Activated naive CD8-positive, alpha-beta T cell treated with anti-CD3 and anti-CD28 coated beads for 36 hours (primary cell): ENCODE measurements at places on chromosomes 11 and 22.
A peak's percentile ranks its signal among the peaks of the same experiment; 100 is the strongest.

DNA sequence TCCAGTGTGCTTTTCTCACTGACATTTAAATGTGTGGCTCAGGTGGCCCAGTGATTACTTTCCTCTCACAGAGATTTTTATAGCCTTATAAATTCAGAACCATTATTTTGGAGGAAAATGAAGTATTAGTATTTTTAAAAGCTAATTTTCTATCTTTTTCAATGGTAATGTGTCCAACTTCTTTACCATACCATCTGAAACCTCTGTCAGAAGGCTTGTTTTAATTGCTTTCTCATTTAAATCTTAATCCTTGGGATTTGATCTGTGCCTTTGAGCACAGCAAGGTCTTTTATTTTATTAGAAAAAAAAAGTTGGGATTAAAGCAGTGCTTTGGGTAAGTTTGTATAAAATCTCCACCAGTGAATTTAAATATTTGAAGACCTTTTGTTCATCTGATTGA, 452.3 kb upstream of the RAG2 start:
- H3K4me3 ChIP-seq, result no peak overlapping the region
- H3K36me3 ChIP-seq, result no peaks in the 10 kb centered on the region
- no peaks in the 10 kb centered on the region for H3K4me1 ChIP-seq

GRCh38 chr11:81869351-81870065, 864.2 kb downstream of the FAM181B start:
- H3K4me3 ChIP-seq, result peak overlapping the region; percentile 45
- peak overlapping the region; percentile 90 for H3K27ac ChIP-seq

GRCh38 chr11:10305262-10305963, 540 bp downstream of the ADM start:
- peaks cover 19% of the 10 kb centered on the region for H3K36me3 ChIP-seq
- H3K4me1 ChIP-seq, result peaks cover 38% of the 10 kb centered on the region
- H3K4me3 ChIP-seq, result peak overlapping the region; percentile 96
- no peak for DNase-seq
- H3K27me3 ChIP-seq, result peaks cover 77% of the 10 kb centered on the region

- no peak overlapping the region for H3K4me3 ChIP-seq
- no peak for DNase-seq
- H3K36me3 ChIP-seq, result no peaks in the 10 kb centered on the region
- H3K27ac ChIP-seq, result no peak overlapping the region
Measured at GRCh38 chr22:32887324-32887980, 85.9 kb downstream of the TIMP3 start.

GRCh38 chr11:104200688-104201087, 36.7 kb upstream of the PDGFD start:
- H3K4me1 ChIP-seq, result no peaks in the 10 kb centered on the region
- peaks cover 11% of the 10 kb centered on the region for H3K27me3 ChIP-seq
- no peak for DNase-seq
- no peaks in the 10 kb centered on the region for H3K36me3 ChIP-seq
- no peak overlapping the region for H3K4me3 ChIP-seq

- H3K4me3 ChIP-seq, result no peak overlapping the region
- no peak overlapping the region for H3K27ac ChIP-seq
- H3K4me1 ChIP-seq, result no peaks in the 10 kb centered on the region
- DNase-seq, result no peak
Measured at GRCh38 chr11:93122535-93123235, 75.1 kb downstream of the SLC36A4 start.

GRCh38 chr22:37371491-37371890, 55.8 kb downstream of the ELFN2 start:
- no peaks in the 10 kb centered on the region for H3K4me1 ChIP-seq
- H3K36me3 ChIP-seq, result no peaks in the 10 kb centered on the region
- no peak overlapping the region for H3K27ac ChIP-seq
- H3K4me3 ChIP-seq, result no peak overlapping the region
- peaks cover 8% of the 10 kb centered on the region for H3K27me3 ChIP-seq
- DNase-seq, result no peak

DNA sequence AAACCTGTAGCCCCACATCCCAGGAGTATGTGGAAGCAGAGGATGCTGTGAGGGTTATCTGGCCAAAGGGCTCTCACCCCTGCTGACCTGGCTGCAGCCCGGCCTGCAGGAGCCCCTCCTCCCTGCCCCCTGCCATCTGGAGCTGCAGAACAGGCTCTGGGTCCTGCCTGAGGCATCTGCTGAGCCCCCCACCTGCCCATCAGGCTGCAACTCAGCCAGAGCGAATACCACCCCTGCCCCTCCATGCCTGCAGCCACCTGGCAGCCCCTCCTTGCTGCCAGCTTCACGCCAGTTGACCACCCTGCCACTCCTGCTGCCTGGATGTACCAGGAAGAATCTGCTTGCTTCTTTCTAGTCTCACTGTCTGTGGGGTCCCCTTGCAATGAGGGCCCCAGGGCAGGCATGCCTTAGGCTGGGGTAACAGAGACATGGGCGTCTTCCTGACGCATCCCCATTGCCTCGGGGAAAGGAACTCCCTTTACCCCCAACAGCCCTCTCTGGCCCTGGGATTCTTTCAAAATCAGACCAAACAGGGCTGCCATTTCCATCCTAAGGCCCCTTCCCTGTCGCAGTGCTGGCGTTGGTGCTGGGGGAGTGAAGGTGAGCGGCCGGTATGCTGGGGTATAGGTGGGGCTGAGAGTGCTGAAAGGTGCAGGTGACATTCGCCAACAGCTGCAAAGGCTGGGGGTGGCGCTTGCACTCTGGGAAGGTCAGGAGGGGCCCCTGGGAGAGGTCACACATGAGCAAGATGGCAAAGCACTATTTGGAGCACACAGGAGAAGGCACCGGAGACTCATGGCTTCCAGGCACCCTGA, 1334.6 kb downstream of the TBC1D22A start:
- no peak overlapping the region for H3K4me3 ChIP-seq
- no peak for DNase-seq
- peaks cover 18% of the 10 kb centered on the region for H3K4me1 ChIP-seq
- H3K27me3 ChIP-seq, result peaks cover 5% of the 10 kb centered on the region
- no peaks in the 10 kb centered on the region for H3K36me3 ChIP-seq
- peak overlapping the region; percentile 70 for H3K27ac ChIP-seq

- H3K4me1 ChIP-seq, result no peaks in the 10 kb centered on the region
- no peak overlapping the region for H3K4me3 ChIP-seq
- H3K36me3 ChIP-seq, result no peaks in the 10 kb centered on the region
- peaks cover 18% of the 10 kb centered on the region for H3K27me3 ChIP-seq
- H3K27ac ChIP-seq, result no peak overlapping the region
Measured at GRCh38 chr11:19604679-19605375, 107.8 kb upstream of the NAV2 start.

- no peak overlapping the region for H3K4me3 ChIP-seq
- no peaks in the 10 kb centered on the region for H3K36me3 ChIP-seq
- H3K4me1 ChIP-seq, result no peaks in the 10 kb centered on the region
- no peaks in the 10 kb centered on the region for H3K27me3 ChIP-seq
- no peak for DNase-seq
Measured at GRCh38 chr22:19187716-19188563, 9.4 kb upstream of the SLC25A1 start.

DNA sequence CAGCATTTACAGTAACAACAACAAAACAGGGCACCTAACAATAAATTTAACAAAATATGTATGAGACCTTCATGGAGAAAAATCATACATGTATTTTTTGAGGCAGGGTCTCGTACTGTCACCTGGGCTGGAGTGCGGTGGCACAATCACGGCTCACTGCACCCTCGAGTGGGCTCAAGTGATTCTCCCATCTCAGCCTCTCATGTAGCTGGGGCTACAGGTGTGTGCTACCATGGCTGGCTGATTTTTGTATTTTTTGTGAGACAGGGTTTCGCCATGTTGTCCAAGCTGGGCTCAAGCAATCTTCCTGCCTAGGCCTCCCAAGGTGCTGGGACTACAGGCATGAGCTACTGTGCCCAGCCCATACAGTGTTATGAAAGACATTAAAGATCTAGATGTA, 278.1 kb downstream of the SWAP70 start:
- no peak overlapping the region for H3K4me3 ChIP-seq
- peaks cover 2% of the 10 kb centered on the region for H3K4me1 ChIP-seq
- no peak overlapping the region for H3K27ac ChIP-seq
- DNase-seq, result no peak
- peaks cover 20% of the 10 kb centered on the region for H3K36me3 ChIP-seq

DNA sequence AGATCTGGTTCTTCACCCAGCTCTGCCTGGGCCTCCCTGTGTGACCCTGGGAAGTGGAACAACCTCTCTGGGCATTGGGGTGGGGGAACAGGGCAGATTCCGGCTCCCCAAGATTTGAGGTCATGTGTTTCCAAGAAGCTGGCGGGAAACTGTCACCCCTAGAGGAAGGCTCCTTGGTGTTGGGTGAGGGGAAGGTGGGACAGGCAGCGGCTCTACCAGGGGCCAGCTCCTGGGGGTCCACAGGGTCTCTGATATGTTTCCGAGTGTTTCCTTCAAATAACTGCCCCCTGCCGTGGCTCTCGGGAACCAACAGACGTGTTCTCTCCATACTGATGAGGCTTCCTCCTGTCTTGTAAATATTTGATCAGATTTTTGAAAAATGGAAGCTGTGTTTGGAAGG, 78.5 kb downstream of the MPPED1 start:
- no peaks in the 10 kb centered on the region for H3K4me1 ChIP-seq
- no peaks in the 10 kb centered on the region for H3K27me3 ChIP-seq
- H3K36me3 ChIP-seq, result no peaks in the 10 kb centered on the region
- no peak overlapping the region for H3K27ac ChIP-seq
- no peak overlapping the region for H3K4me3 ChIP-seq

GRCh38 chr11:16814410-16815046, 76.1 kb downstream of the C11orf58 start:
- no peaks in the 10 kb centered on the region for H3K4me1 ChIP-seq
- no peak overlapping the region for H3K27ac ChIP-seq
- H3K4me3 ChIP-seq, result no peak overlapping the region
- H3K36me3 ChIP-seq, result no peaks in the 10 kb centered on the region
- H3K27me3 ChIP-seq, result no peaks in the 10 kb centered on the region

GRCh38 chr11:130876931-130877915, 39.1 kb downstream of the SNX19 start:
- no peak for DNase-seq
- H3K27ac ChIP-seq, result no peak overlapping the region
- peaks cover 3% of the 10 kb centered on the region for H3K4me1 ChIP-seq
- no peaks in the 10 kb centered on the region for H3K27me3 ChIP-seq

DNA sequence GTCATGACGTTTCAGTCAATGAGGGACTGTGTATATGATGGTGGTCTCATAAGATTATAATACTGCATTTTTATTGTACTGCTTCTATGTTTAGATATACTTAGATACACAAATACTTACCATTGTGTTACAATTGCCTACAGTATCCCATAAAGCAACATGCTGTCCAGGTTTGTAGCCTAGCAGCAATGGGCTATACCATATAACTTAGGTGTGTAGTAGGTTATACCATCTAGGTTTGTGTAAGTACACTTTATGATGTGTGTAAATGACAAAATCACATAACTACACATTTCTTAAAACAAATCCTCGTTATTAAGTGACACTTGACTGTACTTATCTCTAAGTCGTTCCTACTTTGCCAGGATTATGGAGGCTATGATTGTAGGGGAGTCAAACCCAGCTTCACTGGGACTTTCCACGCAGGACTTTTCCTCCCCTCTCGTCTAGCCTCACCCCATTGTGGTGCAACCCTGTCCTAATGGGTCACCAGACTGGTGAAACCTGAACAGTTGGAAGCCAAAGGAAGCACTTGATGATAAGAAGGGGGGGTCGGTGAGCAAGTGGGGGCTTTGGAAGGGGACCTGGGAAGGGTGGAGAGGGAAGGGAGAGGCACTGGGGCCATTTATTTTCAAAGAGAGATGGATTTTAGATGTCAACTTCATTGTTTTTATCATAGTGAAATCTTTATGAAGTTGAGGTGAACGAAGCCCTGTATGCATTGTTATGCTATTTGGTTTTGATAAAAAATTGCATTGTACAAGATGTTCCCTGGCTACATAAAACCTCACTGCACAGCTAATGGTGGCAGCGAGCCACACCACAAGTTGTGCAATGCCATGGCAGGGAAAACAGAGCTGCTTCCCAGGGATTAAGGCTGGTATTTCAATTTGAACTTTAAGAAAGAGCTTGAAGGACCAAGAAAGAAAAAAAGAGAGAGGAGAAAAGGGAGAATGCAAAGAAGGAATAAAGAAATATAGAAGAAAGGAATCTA, 129.1 kb downstream of the EHF start:
- no peaks in the 10 kb centered on the region for H3K36me3 ChIP-seq
- no peak overlapping the region for H3K4me3 ChIP-seq
- no peaks in the 10 kb centered on the region for H3K4me1 ChIP-seq
- DNase-seq, result no peak
- no peak overlapping the region for H3K27ac ChIP-seq
